A673 (cell line): ENCODE measurements at places on chromosomes 6 and 20. TPM values are rescaled to one million over a fixed set of nuclear protein-coding genes. Genes with fewer than 3 reads are reported as not detected.

GRCh38 chr6:19866985-19867627, 29.9 kb downstream of the ID4 start:
- H3K27me3 ChIP-seq: no peaks in the 10 kb centered on the region
- H3K36me3 ChIP-seq: no peaks in the 10 kb centered on the region
- DNase-seq: peak; percentile 22
- H3K4me1 ChIP-seq: no peaks in the 10 kb centered on the region

GRCh38 chr6:75266716-75267291, 17.8 kb downstream of the TMEM30A start:
- no peaks in the 10 kb centered on the region for H3K4me1 ChIP-seq
- H3K27ac ChIP-seq: no peak overlapping the region
- H3K27me3 ChIP-seq: no peaks in the 10 kb centered on the region
- H3K36me3 ChIP-seq: no peaks in the 10 kb centered on the region

GRCh38 chr6:156822747-156823206, 45.6 kb downstream of the ARID1B start:
- no peak for DNase-seq
- peaks cover 24% of the 10 kb centered on the region for H3K4me1 ChIP-seq
- no peak overlapping the region for H3K4me3 ChIP-seq
- H3K27me3 ChIP-seq: no peaks in the 10 kb centered on the region
- no peak overlapping the region for H3K27ac ChIP-seq

DNA sequence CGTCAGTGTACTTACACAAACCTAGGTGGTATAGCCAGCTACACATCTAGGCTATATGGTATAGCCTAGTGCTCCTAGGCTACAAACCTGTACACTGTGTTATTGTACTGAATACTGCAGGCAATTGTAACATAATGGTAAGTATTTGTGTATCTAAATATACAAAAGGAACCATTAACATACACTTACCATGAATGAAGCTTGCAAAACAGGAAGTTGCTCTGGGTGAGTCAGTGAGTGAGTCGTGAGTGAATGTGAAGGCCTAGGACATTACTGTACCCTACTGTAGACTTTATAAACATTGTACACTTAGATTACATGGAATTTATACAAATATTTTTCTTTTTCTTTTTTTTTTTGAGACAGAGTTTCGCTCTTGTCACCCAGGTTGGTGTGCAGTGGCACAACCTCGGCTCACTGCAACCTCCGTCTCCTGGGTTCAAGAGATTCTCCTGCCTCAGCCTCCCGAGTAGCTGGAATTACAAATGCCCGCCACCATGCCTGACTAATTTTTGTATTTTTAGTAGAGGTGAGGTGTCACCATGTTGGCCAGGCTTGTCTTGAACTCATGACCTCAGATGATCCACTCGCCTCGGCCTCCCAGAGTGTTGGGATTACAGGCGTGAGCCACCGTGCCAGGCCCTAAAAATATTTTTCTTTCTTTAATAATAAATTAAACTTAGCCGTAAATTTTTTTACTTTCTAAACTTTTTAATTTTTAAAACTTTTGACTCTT, 15.4 kb upstream of the KIAA1755 start:
- no peaks in the 10 kb centered on the region for H3K4me1 ChIP-seq
- H3K27ac ChIP-seq: no peak overlapping the region
- H3K27me3 ChIP-seq: no peaks in the 10 kb centered on the region
- no peaks in the 10 kb centered on the region for H3K36me3 ChIP-seq
- H3K4me3 ChIP-seq: no peak overlapping the region

DNA sequence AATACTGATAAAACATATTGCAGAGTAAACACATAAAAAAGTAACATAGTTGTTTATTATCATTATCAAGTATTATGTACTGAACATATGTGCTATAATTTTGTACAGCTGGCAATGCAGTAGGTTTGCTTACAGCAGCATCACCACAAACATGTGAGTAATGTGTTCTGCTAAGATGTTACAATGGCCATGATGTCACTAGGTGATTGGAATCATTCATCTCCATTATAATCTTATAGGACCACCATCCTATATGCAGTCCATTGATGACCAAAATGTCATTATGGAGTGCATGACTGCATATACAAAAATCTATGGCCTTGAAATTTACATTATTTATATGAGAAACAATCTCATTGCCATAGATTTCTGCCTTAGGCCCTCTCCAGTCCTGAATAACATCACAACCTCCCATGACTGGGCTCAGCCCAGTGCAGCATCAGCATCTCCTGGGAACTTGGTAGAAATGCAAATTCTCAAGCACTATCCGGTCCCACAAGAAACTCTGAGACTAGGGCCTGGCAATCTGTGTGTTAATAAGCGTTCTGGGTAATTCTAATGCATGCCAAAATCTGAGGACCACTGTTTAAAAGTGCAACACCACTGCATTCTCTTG, 352.0 kb upstream of the MARCKS start:
- no peak overlapping the region for H3K27ac ChIP-seq
- DNase-seq: no peak
- H3K4me1 ChIP-seq: no peaks in the 10 kb centered on the region
- no peak overlapping the region for H3K4me3 ChIP-seq

GRCh38 chr6:82951389-82951788, 114.3 kb downstream of the UBE3D start:
- no peak overlapping the region for H3K4me3 ChIP-seq
- H3K27ac ChIP-seq: no peak overlapping the region
- H3K4me1 ChIP-seq: peaks cover 3% of the 10 kb centered on the region
- no peak for DNase-seq

- DNase-seq: no peak
- H3K27me3 ChIP-seq: no peaks in the 10 kb centered on the region
- H3K27ac ChIP-seq: peak overlapping the region; percentile 31
- peak overlapping the region; percentile 72 for H3K4me3 ChIP-seq
- H3K36me3 ChIP-seq: peaks cover 50% of the 10 kb centered on the region
Observed at GRCh38 chr6:85675030-85675819, 32.5 kb upstream of the SYNCRIP start.

GRCh38 chr6:54014440-54014839, 96.8 kb upstream of the MLIP start:
- H3K36me3 ChIP-seq: no peaks in the 10 kb centered on the region
- H3K4me1 ChIP-seq: no peaks in the 10 kb centered on the region
- no peaks in the 10 kb centered on the region for H3K27me3 ChIP-seq

- no peak for DNase-seq
- no peaks in the 10 kb centered on the region for H3K4me1 ChIP-seq
- no peaks in the 10 kb centered on the region for H3K27me3 ChIP-seq
Observed at GRCh38 chr6:67680297-67680932, 954.7 kb upstream of the ADGRB3 start.

DNA sequence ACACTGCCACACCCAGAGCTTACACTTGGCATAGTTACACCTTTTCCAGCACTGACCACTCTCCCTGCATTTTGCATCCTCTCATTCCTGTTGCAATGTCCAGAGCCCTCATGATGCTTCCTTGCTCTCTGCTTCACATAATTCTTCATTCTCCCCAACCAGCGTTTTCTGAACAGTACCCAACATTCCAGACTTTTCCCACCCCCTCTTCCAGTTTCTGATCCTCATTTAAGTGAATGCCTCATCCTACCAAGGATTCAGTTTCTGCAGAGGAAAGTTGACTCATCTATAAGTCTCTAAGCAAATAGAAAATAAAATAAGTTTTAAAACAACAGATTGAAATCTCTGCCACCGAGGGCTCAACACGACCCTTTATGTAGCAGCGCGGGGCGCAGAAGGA, 321.3 kb upstream of the TCF21 start:
- H3K36me3 ChIP-seq: no peaks in the 10 kb centered on the region
- no peak overlapping the region for H3K4me3 ChIP-seq
- DNase-seq: no peak
- no peak overlapping the region for H3K27ac ChIP-seq
- peaks cover 88% of the 10 kb centered on the region for H3K27me3 ChIP-seq

DNA sequence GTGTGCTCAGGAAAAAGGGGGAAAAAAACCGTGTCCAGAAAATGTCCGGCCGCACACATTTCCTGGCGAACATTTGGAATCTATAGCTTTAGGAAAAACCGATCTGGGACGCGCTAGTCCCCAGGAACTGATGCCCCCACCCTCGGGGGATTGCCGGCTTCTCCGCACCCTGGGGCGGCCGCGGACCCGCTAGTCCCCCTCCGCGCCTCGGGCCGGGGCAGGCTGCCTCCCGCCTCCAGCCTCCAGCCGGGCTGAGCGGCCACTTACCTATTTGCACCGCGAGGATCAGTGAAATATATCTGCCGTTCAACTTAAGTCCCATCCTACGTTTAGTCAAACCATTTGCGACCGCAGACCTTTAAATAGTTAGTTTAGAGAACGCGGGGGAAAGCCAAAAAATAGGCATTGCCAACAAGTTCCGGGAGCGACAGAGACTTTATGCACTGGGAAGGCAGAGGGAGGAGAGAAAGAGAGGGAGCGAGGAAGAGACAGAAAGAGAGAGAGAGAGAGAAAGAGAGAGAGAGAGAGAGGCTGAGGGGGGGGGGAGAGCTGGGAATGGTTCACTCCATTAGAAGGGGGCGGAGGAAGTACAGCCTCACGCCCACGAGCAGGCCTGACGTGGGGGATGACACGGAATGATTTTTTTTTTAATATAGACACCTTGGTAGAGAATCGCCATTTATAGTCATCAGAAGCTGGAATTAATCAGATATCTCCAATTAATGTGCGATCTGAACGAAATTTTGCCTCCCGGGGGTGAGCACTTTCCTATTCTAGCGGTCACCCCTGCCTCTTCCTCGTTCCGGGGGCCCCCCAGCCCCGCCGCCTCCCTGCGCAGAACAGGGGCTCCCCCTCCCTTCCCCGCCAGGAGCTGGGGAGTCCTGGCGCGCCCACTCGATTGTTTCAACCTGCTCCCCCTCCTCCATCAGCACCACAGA, at the start of gene NRN1:
NRN1 (minus strand) TSS at position 498 of the 938 bp plus-strand sequence; CDS start at position 322, 176 bp downstream.
- H3K36me3 ChIP-seq: peaks cover 6% of the 10 kb centered on the region
- H3K27me3 ChIP-seq: no peaks in the 10 kb centered on the region
- peak within 1 kb of the TSS; percentile 66 for H3K4me3 ChIP-seq
- peak within 1 kb of the TSS; percentile 90 for H3K27ac ChIP-seq
- DNase-seq: peak; percentile 74

GRCh38 chr6:90000864-90001731, 106.8 kb downstream of the GJA10 start:
- H3K4me1 ChIP-seq: peaks cover 13% of the 10 kb centered on the region
- peak; percentile 43 for DNase-seq
- H3K36me3 ChIP-seq: no peaks in the 10 kb centered on the region
- no peak overlapping the region for H3K4me3 ChIP-seq
- peaks cover 4% of the 10 kb centered on the region for H3K27me3 ChIP-seq

- no peak overlapping the region for H3K4me3 ChIP-seq
- no peak overlapping the region for H3K27ac ChIP-seq
- no peaks in the 10 kb centered on the region for H3K27me3 ChIP-seq
- DNase-seq: peak; percentile 67
- no peaks in the 10 kb centered on the region for H3K4me1 ChIP-seq
Observed at GRCh38 chr6:142387997-142388815, 86.4 kb downstream of the ADGRG6 start.

DNA sequence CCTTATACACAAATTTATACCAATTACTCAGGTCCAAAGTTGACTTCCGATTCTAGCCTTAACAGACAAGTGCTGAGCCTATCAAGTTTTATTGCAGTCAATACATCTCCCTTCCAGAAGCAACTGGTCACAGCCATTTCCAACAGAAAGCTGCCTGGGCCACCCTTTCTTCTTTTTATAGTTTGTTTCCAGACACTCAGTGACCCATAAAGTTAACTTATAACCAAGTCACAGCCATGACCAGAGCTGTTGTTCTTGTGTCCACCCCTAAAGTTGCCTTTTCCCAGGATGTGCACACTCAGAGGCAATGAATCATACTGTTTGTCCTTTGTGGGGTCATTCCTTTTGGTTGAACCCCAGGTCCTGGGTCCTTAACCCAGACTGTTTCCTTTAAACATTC, 89.9 kb downstream of the CD83 start:
- no peak overlapping the region for H3K27ac ChIP-seq
- no peaks in the 10 kb centered on the region for H3K27me3 ChIP-seq
- DNase-seq: no peak
- no peaks in the 10 kb centered on the region for H3K36me3 ChIP-seq
- H3K4me3 ChIP-seq: no peak overlapping the region

DNA sequence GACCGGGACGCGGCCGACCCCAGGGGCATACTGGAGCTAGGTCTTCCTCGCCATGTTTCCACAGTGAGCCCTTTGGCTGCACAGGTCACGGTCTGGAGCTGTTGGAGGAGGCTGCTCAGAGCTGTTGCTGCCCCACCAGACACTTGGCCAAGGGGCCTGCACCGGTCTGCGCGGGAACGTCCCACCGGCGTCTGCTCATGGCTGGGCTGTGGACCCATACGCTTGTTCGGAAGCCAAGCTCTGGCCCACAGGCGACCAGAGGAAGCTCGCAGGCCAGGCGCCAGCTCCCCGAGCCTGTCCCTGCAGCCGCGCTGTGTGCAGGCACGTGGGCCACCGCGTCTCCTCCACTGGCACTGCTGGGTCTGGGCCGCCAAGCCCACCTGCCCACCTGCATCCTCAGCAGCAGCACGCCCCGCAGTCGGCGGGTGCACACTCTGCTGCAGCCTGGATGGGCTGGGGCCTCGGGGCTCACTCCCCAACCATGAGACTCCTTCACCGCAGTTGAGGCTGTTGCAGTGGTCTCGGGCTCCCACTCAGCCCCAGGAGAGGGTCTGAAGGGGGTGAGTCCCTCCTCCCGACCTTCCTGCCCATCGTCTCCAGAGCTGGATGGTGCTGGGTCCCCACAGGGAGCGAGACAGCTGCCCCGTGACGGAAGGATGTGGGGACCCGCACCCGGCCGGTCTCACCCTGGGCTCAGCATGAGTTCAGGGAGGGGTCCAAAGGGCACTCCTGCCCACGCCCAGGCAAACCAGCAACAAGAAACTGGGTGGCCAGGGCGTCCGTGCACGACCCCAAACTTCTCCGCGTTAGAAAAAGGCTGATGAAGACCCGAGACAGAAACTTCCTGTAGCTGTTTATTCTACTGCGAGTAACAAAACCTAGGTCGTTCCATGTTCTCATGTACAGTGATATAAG, 15.5 kb upstream of the TCFL5 start:
- no peak overlapping the region for H3K27ac ChIP-seq
- H3K36me3 ChIP-seq: peaks cover 12% of the 10 kb centered on the region
- H3K4me3 ChIP-seq: no peak overlapping the region
- H3K4me1 ChIP-seq: peaks cover 5% of the 10 kb centered on the region

- H3K27ac ChIP-seq: no peak overlapping the region
- no peaks in the 10 kb centered on the region for H3K36me3 ChIP-seq
- H3K4me3 ChIP-seq: no peak overlapping the region
- H3K27me3 ChIP-seq: no peaks in the 10 kb centered on the region
- no peak for DNase-seq
Observed at GRCh38 chr20:62332421-62332820, 29.6 kb downstream of the ADRM1 start.

Gene DPPA5
- not detected in 2 replicates for total RNA-seq

Gene GGTLC1
- not detected in 2 replicates for total RNA-seq

Gene TMEM217
- total RNA-seq: 0.37 TPM in 1 of 2 replicates, not detected in the other

Gene GPSM3
- 4.8 and 6.0 TPM in 2 replicates for total RNA-seq
